ENCODE measurements at places on chromosomes 11 and 22. TPM values are rescaled to one million over a fixed set of nuclear protein-coding genes. Genes with fewer than 3 reads are reported as not detected.

DNA sequence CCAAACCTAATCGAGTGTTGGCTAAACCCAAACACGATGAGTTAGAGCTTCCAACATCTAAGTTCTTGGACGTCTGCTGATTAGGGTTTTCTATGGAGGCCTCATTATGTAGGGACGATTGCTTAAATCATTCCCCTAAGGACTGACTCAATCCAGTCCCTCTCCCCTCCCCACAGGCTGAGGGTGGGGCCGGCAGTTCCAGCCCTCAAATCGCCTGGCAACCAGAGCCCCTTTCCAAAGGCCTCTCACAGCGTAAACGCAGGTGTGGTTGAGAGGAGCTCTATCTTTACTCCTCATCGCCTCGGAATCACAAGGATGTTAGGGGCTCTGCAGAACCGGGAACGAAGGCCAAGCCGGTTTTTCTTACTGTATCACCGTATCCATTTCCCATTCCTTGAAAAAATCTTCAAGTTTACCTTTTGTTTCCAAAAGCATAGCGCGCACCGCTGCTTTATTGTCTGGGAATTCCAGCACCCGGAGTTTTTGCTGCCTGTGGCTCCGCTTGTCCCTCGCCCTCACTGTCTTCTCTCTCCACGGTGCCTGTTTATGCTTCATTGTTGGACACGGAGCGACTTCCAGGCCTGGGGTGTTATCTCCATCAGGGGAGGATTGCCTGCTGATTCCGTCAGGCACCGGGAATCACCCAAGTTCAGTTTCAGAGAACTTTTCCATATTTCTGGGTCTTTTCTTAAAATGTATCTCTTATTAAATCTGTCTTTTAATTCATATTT, 13.8 kb upstream of the IFITM3 start:
- DNase-seq = peak; percentile 80

- no peak for DNase-seq
Measured at GRCh38 chr11:44285756-44286155, 24.2 kb downstream of the ALX4 start.

GRCh38 chr11:35967042-35967441, 23.2 kb downstream of the LDLRAD3 start:
- DNase-seq = no peak

- DNase-seq = no peak
Measured at GRCh38 chr22:41418717-41419116, 27.9 kb downstream of the TOB2 start.

Gene CDKN1C
- 72.3 TPM for polyA plus RNA-seq
